ENCODE measurements at places on chromosomes 7 and 10. TPM values are rescaled to one million over a fixed set of nuclear protein-coding genes. Genes with fewer than 3 reads are reported as not detected.

NME8 gene
- total RNA-seq = not detected

NODAL gene
- total RNA-seq = not detected

DNA sequence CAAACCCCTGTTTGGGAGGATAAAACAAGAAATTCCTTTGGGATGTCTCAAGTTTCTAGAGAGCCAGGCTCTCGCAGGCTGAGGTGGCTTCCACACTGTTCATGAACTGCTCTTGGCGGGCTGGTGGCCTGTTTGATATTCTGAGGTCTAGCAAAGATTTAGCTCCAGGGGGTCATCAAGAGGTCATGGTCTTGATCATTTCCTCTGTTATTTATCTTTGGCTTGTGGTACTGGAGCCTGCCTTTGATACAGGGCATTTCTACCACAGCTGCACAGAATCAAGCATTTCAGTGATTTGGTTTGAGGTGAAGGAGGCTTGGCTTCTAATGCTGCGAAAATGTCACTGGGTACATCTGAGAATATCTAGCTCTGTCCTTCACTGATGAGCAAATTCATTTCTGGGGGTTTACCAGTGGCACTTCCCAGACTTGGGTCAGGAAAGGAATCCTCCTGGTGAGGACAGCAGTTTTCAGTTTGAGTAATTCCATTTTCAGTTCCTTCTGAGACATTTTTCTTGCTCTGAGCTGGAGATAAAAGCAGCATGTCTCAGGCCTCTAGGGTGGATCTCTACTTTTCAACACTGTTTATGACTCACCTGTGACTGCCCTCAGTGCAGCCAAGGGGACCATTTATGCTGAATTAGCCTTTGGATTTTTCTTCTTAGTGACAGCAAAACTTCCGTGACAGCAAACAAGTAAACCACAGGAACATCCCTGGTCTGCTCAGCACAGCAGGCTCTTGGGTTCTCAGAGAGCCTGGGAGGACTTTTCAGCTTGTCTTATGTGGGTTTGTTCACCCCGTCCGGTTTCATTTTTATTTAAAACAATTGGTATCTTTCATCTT lies 312.0 kb downstream of the RNLS start:
- DNase-seq = no peak

OR2F1 gene
- not detected for total RNA-seq

GRCh38 chr7:118281196-118281595 lies 56.7 kb downstream of the ANKRD7 start:
- no peak for DNase-seq

KLF14 gene
- total RNA-seq = 0.15 TPM

DNA sequence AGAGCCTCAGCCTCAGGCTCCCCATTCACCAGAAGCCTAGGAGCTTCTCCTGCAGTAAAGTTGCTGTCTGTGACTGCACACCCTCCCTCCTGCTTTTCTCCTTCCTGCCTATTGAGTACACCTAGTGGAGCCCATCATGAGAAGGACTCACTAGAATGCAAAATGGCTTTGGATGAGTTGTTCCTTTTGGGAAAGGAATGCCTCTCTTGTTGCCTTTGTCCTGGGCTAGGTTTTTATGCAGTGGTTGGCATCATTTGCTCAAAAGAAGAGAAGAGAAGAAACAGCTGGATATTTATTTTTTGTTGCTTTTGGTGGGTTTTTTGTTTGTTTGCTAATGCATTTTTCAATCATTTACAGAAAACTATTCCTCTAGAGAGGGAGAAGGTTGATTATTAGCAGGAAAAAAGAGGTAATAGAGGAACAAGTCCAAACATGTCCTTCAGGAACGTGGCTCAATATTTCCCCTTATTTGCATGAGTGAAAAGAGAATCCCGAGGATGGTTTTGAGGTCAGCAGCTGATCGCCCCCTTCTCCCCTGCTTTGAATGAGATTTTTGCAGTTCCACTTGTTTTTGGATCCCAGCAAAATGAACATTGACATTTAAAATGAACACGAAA lies 369.9 kb upstream of the NRP1 start:
- DNase-seq = no peak

ZNF273 gene
- total RNA-seq = 21.7 TPM

SPDYE8 gene
- not detected for total RNA-seq

DNA sequence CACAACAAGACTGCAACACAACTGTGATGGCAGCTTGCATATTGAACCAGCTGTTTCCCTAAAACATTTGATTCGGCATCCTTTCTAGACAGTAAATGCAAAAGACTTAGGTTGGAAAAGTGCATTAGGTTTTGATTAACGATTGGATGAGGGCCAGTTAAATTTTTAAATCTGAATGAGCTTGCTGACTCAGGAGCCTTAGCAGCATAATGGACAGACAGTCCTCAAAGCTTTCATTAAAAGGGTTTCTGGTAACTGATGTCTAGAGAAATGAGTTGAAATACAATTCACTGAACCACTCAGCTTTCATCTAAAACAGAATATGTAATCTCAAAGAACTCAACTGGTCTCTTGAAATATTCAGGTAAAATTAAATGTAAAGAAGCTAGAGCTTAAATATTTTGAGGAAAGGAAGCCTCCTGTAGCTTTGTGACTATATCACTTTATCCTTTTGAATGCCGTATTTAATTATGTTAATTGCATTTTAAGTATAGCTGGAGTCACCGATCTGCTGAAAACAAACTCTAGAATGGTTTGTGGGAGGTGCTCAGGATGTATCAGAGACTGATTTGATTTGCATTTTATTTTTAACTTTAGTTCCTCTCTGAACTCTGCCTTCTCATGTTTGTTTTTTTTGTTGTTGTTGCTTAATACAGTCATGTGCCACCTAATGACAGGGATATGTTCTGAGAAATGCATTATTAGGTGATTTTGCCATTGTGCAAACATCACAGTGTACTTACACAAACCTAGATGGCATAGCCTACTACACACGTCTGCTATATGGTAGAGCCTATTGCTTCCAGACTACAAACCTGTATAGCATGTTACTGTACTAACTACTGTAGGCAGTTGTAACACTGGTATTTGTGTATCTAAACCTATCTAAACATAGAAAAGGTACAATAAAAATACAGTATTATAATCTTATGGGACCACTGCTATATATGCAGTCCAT lies 29.2 kb upstream of the ATRNL1 start:
- no peak for DNase-seq

- no peak for DNase-seq
Measured at GRCh38 chr10:112792487-112793201, 157.4 kb upstream of the TCF7L2 start.

- no peak for DNase-seq
Measured at GRCh38 chr7:117835016-117835664, 38.1 kb downstream of the CTTNBP2 start.

- DNase-seq = no peak
Measured at GRCh38 chr7:73726083-73726466, 6.6 kb upstream of the STX1A start.

DNA sequence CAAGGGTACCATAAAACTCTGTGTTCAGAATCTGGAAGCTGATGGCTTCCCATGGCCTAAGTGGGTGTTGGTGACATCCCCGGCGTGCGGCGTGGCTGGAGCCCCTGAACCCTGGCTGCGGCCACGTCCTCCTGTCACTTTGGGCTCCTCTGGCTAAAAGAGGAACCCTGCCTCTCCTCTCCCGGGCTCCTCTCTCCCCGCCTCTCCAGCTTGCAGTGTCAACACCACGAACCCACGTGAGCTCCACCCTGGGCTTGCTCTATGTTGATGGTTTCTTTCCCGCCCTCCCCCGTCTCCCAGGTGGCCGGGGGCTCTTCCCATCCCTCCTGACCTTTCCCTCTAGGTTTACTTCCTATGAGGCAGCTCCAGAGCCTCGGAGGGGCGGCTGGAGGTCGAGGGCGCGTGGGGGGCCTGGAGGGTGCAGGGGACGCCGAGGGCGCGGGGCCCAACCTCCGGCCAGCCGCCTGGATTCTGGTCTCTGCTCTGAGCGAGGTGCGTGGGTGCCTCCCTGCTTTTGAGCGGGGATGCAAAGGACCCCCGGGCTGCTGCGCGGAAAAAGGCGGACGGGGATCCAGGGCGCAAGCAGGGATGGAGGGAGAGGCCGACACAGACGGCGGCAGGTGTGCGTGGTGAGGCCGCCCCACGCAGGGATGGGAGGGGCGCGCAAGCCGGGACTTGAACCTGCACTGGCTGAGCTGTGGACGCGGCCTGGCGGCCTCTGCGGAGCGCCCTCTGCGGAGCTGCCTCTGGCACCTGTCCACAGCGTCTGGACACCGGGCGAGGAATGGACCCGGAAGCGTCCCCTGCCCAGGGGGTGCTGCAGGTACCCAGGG lies 115.5 kb upstream of the DIP2C start:
- no peak for DNase-seq

SEC31B gene
- 12.1 TPM for total RNA-seq

- DNase-seq = no peak
Measured at GRCh38 chr10:79342811-79343561, 4.3 kb upstream of the PPIF start.

DNA sequence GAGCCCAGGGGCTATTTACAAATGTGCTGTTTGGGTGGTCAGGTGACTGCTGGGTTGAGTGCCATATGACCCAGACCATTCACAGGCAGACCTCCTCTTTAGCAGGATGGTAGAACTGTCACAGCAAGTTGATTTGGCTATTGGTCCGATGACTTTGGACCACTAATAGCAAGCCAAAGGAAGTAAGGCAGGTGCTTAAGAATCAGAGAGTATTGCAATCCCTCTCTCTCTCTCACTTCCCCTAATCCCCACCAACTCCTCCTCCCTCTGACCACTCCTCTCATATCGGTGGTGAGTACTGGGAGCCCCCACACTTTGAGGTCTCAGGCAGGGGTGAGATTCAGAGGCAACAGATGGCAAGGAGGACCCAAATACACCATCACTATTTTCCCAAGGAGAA lies 165.3 kb downstream of the TRIL start:
- DNase-seq = no peak

OR2A12 gene
- total RNA-seq = not detected

GRCh38 chr7:155643804-155644177 lies 670 bp upstream of the RBM33 start:
- DNase-seq = no peak

DNA sequence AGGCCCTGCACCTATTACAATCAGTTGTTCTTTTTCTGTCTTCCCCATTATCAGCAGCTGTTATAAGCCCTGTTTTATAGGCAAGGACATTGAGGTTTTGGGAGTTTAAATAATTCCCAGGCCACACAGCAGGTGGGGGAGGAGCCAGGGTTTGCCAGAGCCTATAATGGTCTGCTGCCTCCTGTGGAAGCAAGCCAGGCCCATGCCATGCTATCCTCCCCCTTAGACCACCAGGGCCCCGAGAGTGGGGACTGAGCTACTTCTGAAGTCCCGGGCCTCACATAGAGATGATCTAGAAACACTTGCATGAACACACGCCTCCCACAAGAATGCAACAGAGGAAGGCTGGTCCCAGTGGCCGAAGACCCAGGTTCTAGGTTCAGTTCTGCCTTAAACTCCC lies 141.7 kb downstream of the SH3PXD2A start:
- DNase-seq = no peak

ZNF239 gene
- 2.7 TPM for total RNA-seq

- DNase-seq = no peak
Measured at GRCh38 chr7:51186531-51186930, 130.1 kb downstream of the COBL start.

CASTOR2 gene
- 7.8 TPM for total RNA-seq

GRCh38 chr10:21694631-21695030 lies 160.6 kb downstream of the MLLT10 start:
- no peak for DNase-seq

- no peak for DNase-seq
Measured at GRCh38 chr10:89338713-89339112, 10.9 kb downstream of the IFIT3 start.

GPNMB gene
- 460 TPM for total RNA-seq

NPFFR1 gene
- 0.44 TPM for total RNA-seq

- no peak for DNase-seq
Measured at GRCh38 chr7:24862461-24862860, 105.2 kb upstream of the GSDME start.

C10orf143 gene
- total RNA-seq = 2.1 TPM

- DNase-seq = no peak
Measured at GRCh38 chr7:130154501-130155317, 50.5 kb downstream of the TMEM209 start.

- DNase-seq = no peak
Measured at GRCh38 chr10:102647443-102648268, 3.4 kb downstream of the TRIM8 start.

CYP26C1 gene
- total RNA-seq = 0.15 TPM

UPK3B gene
- 2.1 TPM for total RNA-seq

HTR7 gene
- total RNA-seq = 1.8 TPM

All from breast epithelium (tissue), 4 donors.